Stimulated activated naive CD8-positive, alpha-beta T cell treated with anti-CD3 and anti-CD28 coated beads, Interleukin-15, Interleukin-2, amounts not matched to agents 100 U/mL and 50 U/mL, for 24 hours (primary cell): ENCODE measurements at places on chromosomes 1 and 21.

- DNase-seq, result no peak
These were observed 216.3 kb upstream of the CAMK1G start for GRCh38 chr1:209367061-209367772.

GRCh38 chr1:19683351-19683750 lies 18.7 kb downstream of the HTR6 start:
- DNase-seq, result no peak

DNA sequence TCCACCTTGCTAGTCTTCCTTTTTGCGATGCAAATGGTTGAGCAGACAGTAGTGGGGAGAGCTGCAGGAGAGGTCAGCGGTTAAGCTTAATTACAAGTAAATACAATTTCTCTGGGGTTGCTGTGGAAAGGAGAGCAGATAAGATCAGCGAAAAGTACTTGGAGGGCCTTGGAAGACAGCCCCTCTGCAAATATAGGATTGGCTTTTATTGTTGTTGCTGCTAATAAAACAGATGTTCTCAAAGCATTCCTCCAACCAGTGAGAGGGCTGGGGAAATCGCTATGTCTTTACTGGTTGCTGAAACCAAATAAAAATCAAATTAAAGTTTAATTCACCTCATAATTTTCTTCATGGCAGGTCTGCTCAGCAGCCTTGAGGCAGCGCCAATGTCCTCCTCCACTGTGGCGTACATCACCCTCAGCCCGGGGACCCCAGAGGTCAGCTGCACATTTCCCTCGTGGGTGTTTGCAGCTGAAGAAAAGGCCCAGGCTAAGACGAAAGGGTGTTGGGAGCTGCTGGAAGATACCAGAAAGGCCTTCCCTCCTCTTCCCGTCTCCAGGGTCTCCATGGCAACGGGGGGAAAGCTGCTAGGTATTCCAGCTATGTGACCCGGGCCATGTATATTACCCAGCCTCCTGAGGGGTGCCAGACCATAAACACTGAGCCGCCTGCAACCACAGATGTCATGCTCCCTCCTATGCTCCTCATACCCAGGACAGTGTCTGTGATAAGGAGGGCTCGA lies 54.6 kb upstream of the POU2F1 start:
- no peak for DNase-seq

- DNase-seq, result no peak
These were observed 39.3 kb upstream of the LGALS8 start for GRCh38 chr1:236484310-236484971.

DNA sequence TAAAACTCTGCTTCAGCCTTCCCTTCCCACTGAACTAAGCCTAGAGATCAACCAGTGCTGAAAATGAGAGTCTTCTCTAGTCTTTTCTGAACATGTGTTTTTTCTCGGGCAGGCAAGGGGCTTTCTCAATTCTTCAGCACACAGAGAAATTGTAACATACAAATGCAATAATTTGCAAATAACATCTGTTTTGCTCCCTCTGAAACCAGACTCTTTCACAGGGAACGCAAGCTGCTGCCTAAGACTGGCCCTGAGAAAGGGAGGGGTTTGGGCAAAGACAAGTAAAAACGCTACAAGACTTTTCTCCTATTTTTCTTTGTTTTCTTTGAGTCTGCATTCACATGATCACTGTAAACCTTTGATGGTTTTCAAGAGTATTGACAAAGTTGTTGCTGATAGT lies 39.6 kb upstream of the VN1R5 start:
- no peak for DNase-seq

- DNase-seq, result no peak
These were observed 16.7 kb downstream of the PALMD start for GRCh38 chr1:99662539-99663080.

GRCh38 chr1:107870696-107871095 lies 94.3 kb downstream of the VAV3 start:
- DNase-seq, result no peak

GRCh38 chr1:236209185-236209584 lies 66.8 kb downstream of the GPR137B start:
- no peak for DNase-seq

- DNase-seq, result no peak
These were observed 26.9 kb downstream of the OR6Y1 start for GRCh38 chr1:158527190-158527815.

DNA sequence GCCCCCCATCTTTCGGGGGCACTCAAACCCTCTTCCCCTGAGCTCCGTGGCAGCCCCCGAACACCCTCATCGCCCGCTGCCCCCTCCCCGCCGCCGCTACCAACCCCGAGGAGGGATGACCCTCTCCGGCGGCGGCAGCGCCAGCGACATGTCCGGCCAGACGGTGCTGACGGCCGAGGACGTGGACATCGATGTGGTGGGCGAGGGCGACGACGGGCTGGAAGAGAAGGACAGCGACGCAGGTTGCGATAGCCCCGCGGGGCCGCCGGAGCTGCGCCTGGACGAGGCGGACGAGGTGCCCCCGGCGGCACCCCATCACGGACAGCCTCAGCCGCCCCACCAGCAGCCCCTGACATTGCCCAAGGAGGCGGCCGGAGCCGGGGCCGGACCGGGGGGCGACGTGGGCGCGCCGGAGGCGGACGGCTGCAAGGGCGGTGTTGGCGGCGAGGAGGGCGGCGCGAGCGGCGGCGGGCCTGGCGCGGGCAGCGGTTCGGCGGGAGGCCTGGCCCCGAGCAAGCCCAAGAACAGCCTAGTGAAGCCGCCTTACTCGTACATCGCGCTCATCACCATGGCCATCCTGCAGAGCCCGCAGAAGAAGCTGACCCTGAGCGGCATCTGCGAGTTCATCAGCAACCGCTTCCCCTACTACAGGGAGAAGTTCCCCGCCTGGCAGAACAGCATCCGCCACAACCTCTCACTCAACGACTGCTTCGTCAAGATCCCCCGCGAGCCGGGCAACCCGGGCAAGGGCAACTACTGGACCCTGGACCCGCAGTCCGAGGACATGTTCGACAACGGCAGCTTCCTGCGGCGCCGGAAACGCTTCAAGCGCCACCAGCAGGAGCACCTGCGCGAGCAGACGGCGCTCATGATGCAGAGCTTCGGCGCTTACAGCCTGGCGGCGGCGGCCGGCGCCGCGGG lies 837 bp downstream of the FOXD3 start:
- peak; percentile 45 for DNase-seq

GRCh38 chr1:54125386-54126070 lies 27.3 kb downstream of the CDCP2 start:
- DNase-seq, result no peak

- DNase-seq, result no peak
These were observed 64.8 kb downstream of the WARS2 start for GRCh38 chr1:119075614-119076013.

DNA sequence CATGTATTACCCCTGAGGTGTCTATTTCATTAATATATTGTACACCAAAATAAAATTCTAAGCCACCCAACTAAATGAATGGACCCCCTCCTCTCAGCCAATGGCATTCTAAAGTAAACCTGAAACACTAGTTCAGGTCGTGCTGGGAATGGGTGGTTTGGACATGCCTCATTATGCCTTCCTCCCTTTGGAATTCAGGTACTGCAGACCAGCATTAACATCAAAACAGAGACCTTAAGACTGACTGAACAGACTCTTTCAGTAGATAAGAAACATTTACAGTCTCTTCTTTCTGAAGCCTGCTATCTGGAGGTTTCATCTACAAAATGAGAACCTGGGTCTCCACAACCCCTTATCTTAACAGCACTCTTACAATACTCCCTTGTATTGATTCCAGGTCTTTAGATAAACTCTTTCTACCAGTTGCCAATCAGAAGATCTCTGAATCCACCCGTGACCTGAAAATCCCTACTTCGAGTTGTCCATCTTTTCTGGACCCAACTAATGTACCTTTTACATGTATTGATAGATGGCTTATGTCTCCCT lies 93.6 kb downstream of the PKN2 start:
- DNase-seq, result no peak

GRCh38 chr1:112722601-112723510 lies 7.7 kb upstream of the PPM1J start:
- no peak for DNase-seq

- no peak for DNase-seq
These were observed 99.7 kb upstream of the WLS start for GRCh38 chr1:68332041-68332440.

- no peak for DNase-seq
These were observed 26.3 kb downstream of the CAMTA1 start for GRCh38 chr1:6811583-6811982.

DNA sequence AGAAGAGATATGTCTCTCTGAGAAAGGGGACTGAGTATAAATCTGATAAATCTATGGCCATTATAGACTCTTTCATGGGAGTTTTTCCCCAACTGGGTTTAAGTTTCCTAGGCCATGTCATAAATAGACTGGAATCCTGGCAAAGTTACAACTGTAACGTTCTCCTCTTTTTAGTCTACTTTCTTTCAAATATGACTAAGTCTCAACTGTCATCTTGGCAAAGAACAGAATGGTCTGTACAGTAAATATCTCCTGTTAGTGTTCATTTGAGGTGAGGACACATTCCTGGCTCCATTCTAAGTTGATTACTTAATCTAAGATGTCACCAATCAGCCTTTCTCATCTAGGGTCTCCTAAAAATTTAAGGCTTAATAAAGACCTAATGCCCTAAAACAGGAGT lies 300.5 kb downstream of the BRINP2 start:
- no peak for DNase-seq

- no peak for DNase-seq
These were observed 505.2 kb downstream of the PLPP3 start for GRCh38 chr1:56074007-56074651.

GRCh38 chr1:75992312-75992711 lies 60.1 kb upstream of the ASB17 start:
- DNase-seq, result no peak

DNA sequence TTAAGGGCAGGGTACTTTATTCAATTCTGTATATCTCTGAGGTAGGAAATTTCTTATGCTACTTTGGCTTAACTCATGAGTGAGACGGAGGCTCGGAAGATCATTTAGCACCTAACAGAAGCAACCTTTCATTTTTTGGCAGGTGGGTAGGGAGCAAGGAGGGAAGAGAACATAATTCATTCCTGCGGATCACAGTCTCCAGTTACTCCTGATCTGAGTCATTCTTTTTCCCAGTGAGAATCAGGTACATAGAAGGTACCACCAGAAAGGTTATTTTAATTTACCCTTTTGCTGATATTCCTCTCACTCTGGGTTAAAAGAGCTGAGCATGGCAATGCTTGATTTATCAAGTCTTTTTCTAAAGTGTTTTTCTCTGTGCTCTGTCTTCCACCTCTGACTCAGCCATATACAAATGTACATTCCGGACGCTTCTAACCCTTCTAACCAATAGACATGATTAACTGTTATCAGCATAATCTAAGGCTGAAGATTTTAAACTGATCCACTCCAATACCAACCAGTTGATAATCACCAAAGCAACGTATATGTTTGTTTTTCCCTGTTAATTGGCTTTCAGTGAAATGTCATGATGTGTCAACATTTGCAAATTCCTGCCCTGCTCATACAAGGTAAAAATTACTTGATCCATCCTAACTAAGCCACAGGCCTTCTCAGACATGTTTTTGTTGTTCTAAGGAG lies 271.7 kb downstream of the DUSP10 start:
- no peak for DNase-seq

DNA sequence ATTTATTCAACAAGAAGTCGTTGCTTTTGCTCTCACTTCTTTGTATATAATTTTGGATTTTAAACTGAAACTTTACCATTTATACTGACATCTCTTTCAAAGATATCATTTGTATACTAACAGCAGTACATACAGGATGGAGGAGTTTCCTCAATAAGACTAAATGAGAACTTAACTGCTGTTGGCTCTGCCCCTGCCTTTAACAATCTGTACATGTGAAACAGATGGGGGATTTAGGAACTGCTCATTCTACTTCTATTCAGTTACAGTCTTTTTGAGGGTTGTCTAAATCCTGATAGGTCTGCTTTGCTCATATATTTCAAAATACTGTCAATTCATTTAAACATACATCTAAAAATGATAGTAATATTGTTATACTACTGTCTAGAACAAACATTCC lies 663.2 kb downstream of the ADGRL2 start:
- no peak for DNase-seq

- peak; percentile 43 for DNase-seq
These were observed 745 bp downstream of the MAGI3 start for GRCh38 chr1:113390871-113391648.

DNA sequence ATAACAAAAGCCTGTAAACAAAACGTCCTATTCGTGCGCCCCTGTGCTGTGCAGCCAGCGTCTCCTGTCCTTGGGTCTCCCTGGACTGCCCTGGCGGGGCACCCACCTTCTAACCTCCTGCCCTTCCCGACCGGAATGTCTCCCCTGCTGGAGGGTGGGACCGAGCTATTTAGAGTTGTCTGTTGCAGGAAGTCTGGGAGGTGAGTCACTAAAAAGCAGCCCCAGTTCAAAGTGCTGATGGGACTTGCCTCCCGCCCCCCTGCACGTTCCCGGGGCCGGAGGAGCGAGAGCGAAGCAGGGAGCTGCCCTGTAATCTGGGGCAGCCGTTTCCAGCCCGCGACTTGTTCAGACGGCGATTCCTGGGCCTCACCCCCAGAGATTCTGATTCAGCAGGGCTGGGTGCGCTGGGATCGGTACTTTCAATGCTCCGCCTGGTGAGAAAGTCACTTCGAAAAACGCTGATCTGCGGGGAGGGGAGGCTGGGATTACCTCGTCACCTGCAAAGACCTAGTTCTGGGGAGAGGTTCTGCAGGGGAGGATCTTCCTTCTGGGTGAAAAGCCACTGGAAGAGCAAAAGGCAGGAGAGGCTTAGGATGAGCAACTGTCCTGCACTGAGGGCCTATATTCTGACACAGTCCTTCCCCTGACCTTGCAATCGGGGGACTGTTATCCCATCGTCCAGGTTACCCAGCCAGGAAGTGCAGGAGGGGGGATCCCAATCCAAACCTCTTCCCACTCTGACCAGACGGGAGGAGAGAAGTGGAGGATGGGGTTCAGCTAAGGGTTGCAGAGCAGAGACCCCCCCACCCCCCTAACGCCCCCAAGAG lies 1.2 kb upstream of the DHRS3 start:
- DNase-seq, result peak; percentile 81

GRCh38 chr1:7886405-7886745 lies 33.5 kb upstream of the UTS2 start:
- no peak for DNase-seq

DNA sequence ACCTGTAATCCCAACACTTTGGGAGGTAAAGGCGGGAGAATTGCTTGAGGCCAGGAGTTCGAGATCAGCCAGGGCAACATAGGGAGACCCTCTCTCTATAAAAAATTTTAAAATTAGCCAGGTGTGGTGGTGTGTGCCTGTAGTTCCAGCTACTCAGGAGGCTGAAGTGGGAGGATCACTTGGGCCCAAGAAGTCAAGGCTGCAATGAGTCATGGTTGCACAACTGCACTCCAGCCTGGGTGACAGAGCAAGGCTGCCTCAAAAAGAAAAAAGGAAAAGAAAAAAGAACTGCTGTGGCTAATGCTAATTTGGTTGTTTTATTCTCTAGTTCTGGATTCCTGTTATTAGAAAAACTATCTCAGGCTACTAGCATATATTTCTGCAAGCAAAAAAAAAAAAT lies 29.8 kb downstream of the DBT start:
- DNase-seq, result no peak

DNA sequence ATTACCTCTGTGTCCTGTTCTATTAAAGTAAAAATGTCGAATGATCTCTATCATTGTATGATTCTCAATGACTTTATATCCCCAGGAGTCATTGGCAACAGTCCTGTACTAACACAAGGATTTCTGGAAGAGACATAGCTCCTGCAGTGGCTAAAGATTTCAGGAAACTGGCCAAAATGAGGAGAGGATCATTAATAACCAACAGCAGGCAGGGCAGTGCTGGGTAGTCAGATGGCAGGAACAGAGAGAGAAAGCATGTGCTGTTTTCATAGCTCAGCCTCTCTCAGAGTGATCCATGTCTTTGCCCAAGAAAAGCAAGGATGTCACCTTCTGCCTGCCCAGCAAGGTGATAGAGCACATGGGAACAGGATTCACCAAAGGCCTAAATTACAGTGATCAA lies 604.7 kb upstream of the PLXNA2 start:
- no peak for DNase-seq
